MV-4-11 (cell line): ENCODE measurements at places on chromosomes 4 and X.
A peak's percentile ranks its signal among the peaks of the same experiment; 100 is the strongest.

- no peak for DNase-seq
Measured at GRCh38 chr4:18435781-18436180, 414.2 kb upstream of the LCORL start.

DNA sequence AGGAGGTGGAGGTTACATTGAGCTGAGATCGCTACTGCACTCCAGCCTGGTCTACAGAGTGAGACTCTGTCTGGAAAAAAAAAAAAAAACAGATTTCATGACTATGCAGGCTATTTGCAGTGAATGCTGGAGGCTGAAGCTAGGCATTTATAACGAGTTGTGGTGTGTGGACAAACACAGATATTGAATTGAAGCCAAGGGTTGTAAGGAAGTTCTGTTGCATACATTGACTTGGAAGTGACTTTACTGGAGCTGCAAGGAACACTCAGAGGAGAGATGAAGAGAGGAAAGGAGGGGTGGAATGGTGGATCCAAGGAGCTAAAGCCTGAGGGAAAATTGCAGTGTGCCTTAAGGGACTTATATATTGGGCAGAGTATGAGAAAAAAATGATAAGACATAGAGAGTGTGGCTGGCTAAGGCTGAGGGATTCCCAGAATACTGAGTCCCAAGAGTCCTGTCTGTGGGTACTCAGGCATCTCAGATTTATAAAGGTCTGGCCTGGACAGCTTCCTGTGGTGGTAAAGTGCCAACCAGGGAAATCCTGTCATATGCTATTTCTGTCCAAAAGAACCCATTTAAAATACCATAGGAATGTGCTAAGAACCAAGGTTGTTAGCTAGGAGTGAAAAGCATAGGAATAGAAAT lies 87.8 kb upstream of the GUCY1A1 start:
- DNase-seq: no peak

- DNase-seq: no peak
Measured at GRCh38 chrX:22665818-22666217, 333.9 kb upstream of the DDX53 start.

DNA sequence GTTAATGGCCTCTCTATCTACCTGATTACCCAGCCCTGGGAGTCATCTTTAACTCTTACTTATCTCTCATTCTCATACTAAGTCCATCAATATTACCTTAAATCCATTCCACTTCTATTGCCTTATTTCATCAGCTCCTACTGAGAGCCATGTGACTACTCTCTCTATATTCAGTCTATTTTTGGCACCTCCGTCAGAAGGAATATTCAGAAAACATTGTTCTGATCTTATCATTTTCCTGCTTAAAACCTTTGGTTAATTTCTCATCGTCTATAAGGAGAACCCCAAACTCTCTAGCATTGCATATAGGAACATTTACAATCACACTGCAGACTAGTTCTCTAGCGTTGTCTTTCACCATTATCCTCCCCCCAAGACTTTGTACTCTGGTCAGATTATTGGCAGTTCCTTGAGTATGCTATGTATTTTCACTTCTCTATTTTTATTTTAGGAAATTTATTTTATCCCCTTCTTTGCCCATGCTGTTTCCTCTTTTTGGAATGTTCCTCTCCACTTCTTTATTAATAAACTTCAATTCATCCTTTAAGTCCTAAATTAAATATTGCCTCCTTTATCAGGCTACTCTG lies 13.7 kb upstream of the AMMECR1 start:
- peak; percentile 76 for DNase-seq

DNA sequence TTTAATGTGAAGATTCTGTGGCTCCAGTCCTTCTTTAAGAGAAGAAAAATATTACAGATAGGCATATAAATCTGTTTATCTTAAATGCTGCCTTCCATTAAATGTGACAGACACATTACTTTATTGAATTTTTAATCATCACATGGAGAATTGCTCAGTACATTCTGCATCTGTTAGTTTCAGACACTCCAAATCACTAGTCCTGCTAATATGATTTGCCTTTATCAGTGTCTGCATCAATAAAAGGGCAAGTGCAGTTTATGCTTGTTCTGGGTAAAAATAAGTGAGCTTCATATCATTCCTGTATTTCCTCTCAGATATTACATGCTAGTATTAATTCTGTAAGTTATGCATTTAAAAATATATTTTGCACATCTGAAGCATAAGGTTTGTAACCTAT lies 666.4 kb downstream of the TECRL start:
- no peak for DNase-seq

DNA sequence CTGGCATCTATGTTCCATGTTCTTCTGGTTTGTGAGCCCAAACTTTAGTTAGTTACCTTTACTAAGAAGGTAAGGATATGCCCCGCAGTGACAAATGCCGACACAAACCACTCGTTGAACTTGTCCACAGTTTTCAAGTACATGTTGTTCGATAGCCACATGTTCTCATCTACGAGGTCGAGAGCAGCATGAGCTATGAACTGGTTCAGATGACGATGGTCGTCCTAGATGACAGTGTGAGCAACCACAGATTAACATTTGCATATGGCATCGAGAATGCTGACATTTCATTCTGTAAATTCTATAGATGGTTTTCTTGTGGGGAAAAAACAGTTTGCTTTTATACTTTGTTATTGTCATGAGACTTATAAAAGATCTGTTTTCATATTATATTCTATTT lies 18.0 kb downstream of the TRAPPC2 start:
- DNase-seq: no peak

GRCh38 chrX:47936224-47936939 lies 67.4 kb downstream of the ZNF182 start:
- DNase-seq: no peak

GRCh38 chr4:37453281-37453998 lies 208.9 kb downstream of the NWD2 start:
- no peak for DNase-seq

GRCh38 chr4:150255610-150256224 lies 177.5 kb downstream of the DCLK2 start:
- no peak for DNase-seq

DNA sequence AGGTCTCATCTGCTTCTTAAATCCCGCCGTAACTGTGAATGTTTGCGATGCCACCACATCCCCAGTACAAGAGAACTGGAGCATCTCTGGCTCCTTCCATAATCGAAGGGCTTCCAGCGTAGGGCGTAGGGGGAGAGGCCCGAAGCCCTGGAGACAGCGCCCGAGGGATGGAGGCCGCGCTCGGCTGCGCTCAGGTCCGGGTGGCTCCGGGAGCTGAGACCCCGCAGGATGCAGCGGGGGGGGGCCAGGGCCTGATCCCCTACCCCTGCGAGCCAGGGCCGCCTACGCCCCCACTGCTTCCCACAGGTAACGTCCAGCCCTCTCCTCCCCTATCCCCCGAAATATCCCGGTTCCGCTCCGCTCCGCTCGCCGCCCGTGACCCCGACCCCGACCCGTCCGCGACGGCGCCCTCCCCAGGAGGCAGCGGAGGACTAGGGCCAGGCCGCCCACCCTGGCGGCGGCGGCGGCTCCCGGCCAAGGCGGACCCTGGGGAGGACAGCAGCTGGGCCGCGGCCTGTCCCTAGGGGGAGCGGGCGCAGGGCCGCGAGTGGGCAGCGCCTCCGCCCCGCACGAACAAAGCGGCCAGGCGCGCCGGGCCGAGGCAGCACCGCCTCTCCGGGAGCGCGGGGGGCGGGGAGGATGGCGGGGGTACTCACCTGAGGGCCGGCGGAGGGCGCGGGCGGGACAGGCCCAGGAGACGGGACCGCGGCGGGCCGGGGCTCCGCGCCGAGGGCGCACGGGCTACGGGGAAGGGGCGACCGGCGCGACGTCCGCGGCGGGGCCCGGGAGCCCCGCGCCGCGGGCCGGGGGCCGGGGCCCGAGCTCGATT lies 723 bp downstream of the WDFY3 start:
- no peak for DNase-seq

GRCh38 chr4:173498023-173498422 lies 32.0 kb downstream of the HAND2 start:
- DNase-seq: peak; percentile 65

- no peak for DNase-seq
Measured at GRCh38 chr4:21884615-21885014, 64.0 kb downstream of the KCNIP4 start.

DNA sequence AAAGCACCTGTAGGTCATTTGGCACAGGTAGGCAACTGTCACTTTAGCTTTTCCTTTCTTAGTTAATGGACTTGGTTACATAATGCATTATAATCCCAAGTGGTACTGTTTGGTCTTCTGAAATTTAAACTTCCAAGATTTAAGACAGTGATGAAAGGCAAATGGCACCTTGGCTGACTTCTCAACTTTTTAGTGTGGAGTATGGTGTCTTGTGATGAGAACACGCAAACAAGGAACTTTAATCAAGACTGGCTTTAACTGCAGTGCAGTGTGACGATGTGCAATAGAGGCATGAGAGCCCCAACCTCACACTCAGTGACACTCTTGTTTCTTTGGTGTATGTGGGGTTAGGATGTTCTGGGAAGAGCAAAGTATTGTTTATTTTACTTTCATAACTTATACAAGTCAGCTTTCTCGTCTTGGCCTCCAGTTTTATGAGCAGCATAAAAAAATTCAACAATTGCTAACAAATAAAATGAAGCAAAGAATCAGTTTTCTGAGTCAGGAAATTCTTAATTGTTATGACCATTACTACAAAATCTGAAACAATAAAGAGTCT lies 171.9 kb downstream of the MAD2L1 start:
- no peak for DNase-seq

- no peak for DNase-seq
Measured at GRCh38 chr4:152063621-152064240, 302.9 kb upstream of the GATB start.

- no peak for DNase-seq
Measured at GRCh38 chr4:171565130-171565788, 247.9 kb upstream of the GALNTL6 start.

DNA sequence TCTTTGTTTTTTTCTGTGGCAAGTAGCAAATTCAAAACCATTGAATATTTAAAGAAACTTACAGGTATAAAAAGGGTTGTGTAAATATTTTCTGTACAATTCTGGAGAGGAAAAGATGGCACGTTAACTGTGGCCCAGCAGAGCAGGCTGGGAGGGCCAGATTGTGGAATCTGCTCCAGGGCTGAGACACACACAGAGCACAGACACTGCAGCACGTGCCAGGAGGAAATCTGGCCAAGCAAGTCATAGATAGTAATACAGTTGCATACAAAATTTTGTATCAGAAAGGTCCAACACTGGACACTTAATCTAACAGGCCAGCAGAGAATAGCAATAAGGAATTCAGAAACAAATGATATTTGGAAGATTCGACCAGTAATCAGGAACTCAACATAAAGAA lies 763.7 kb downstream of the PDHA2 start:
- no peak for DNase-seq

DNA sequence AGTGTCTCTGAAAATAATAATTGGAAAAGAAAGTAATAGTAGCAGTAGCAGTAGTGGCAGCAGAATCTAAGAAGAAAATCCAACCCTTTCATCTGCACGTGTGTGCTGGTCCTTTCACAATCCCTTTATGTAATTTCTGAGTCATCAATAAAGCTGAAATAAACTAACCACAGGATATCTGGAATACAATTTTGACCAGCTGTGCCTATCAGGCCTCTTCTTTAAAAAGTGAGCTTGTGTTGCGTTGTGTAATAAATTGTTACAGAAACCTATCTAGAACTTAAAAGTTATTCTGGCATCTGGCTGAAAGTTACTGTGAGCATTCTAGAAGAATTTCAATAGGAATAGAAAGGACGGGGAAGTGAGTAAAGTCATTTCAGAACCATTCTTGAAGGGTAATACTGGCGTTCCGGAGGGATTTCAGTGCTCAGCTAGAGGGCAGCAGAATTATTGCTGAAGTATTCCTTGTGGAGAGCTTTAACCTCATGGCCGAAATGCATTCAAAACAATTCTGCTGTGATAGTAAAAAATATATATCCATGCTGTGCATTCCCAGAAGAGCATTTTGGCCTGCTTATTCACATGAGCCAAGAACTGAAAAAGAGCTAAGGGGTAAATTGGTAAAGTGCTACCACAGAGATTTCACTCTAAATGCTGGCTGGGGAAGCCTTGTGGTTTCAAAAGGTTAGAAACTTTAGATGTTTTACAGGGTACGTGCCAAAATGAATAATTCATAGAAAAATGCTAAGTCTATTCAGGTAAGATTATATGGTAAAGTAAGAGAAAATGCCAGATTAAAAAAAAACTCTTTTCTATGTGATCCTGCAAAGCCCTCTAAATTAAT lies 260.6 kb downstream of the NKX6-1 start:
- DNase-seq: peak; percentile 91

GRCh38 chrX:124347242-124347641 lies 879 bp downstream of the SH2D1A start:
- DNase-seq: no peak

DNA sequence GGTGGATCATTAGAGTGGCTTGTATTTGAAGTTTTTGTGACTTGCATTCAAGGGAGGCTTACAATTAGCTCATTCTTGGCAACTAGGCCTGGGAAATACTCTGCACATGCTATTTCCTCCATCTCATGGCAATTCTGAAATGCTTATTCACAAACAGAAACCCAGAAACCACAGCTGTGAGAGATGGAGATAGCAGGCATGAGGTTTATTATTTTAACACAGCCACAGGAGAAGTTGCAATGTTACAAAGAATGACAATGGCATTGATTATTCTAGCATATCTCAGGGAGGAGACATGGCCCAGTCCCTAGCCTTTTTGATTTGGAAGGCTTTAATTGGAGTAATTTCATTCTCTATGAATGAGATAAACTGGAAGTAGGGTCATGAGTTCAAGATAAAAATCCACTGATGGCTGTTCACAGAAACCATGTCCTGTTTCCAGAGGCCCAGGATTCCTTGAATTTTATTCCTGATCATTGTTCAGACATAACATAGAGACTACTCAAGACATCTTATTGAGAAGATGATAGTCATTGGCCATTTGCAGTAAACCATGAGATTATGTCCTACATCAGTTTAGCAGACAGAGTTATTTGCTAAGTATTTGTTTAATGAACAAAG lies 123.9 kb downstream of the MID1 start:
- DNase-seq: no peak

DNA sequence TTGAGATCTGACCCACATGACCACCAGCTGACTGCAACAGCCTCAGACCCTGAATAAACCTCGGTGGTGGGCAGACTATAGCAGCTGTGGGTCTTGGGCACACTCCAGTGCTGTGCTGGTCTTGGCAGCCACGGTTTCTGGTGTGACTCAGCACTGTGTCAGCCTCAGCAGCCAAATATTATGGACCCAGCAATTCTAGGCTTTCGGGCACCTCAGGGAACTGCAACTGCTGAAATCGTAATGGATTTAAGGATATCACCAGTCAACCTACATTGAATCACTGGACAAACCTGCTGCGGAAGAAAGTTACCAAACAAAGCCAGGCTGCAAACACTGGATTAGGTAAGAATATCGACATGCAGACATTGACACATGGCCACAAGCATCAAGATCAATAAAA lies 10.5 kb upstream of the UBE2NL start:
- DNase-seq: no peak

GRCh38 chr4:66219401-66219800 lies 549.1 kb upstream of the EPHA5 start:
- no peak for DNase-seq

- no peak for DNase-seq
Measured at GRCh38 chr4:52894443-52894842, 32.3 kb downstream of the RASL11B start.

DNA sequence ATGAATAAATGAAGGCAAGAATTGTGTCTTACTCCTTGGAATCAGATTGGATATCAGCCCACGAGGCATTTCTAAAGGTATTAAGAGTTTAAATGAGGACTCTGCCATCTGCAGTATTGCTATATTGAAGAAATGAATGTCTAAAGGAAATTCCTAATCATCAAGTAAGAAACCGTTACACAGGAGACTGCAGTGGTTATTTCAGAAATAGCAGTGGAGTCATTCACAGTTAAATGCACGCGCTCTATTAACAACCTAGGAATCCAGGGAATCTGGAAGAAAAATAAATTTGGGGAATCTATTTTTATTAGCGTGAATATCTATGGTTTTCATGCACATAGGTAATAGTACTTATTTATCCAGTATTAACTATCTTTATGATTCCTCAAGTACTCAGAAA lies 334.2 kb downstream of the TENM3 start:
- DNase-seq: no peak
